Endodermal cell (in vitro differentiated cells): ENCODE measurements at places on chromosomes 16 and 17. TPM values are rescaled to one million over a fixed set of nuclear protein-coding genes. Genes with fewer than 3 reads are reported as not detected.

DNA sequence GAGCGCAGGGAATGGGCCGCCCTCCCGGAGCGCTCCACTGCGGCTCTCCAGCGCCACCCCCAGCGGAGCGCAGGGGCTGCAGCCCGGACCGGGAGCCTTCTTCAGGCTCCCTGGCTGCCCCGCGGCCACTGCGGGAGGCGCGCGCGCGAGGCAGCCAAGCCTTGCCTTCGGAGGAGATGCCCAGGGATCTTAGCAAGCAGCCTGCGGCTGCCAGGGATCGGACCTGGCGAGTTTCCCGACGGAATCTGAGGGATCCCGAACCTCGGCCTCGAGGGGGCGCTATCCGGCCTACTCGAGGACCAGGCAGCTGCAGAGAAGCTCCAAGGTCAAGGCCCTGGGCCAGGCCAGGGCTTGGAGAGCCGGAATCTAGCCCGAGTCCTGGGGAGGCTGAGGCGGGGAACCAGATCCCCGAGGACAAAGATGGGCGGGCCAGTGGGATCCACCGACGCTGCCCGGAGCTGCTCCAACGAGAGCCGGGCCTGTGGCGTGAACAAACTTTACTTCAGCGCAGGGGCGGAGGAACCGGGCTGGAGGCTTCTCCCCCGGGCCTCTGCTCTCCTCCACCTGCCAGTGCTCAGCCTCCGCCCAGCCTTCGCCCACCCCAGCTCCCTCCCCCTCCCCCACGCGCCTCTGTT, at the start of gene IRX6:
Gene IRX6, plus strand, starts transcription at position 567 of the 635 bp plus-strand sequence. CDS start 889 bp downstream, outside the sequence.
- peak; percentile 98 for DNase-seq
- peaks cover 67% of the 10 kb centered on the region for H3K27me3 ChIP-seq
- no peak within 1 kb of the TSS for H3K27ac ChIP-seq
- peak within 1 kb of the TSS; percentile 76 for H3K4me3 ChIP-seq
- H3K4me1 ChIP-seq = peaks cover 16% of the 10 kb centered on the region

DNA sequence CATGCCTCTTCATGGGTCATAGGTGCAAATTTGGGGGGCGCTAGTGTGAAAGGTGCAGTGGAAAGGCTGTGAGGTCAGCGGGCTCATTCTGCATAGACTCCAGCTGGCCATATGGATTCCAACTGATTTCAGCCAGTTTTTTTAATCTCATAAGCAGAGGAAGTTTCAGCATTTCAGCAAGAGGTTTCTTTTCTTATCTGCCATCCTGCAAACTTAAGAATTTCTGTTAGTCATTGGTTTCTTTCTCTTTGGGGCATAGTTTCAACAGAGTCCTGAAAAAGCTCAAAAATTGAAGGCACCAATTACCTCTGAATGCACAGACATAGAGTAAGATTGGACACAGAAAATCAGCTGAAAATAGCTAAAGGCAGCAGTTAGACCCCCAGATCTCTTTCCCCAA, 16.2 kb upstream of the ALOX15 start:
- no peak overlapping the region for H3K4me3 ChIP-seq
- no peaks in the 10 kb centered on the region for H3K4me1 ChIP-seq
- no peaks in the 10 kb centered on the region for H3K36me3 ChIP-seq
- H3K27ac ChIP-seq = no peak overlapping the region
- no peaks in the 10 kb centered on the region for H3K27me3 ChIP-seq

DNA sequence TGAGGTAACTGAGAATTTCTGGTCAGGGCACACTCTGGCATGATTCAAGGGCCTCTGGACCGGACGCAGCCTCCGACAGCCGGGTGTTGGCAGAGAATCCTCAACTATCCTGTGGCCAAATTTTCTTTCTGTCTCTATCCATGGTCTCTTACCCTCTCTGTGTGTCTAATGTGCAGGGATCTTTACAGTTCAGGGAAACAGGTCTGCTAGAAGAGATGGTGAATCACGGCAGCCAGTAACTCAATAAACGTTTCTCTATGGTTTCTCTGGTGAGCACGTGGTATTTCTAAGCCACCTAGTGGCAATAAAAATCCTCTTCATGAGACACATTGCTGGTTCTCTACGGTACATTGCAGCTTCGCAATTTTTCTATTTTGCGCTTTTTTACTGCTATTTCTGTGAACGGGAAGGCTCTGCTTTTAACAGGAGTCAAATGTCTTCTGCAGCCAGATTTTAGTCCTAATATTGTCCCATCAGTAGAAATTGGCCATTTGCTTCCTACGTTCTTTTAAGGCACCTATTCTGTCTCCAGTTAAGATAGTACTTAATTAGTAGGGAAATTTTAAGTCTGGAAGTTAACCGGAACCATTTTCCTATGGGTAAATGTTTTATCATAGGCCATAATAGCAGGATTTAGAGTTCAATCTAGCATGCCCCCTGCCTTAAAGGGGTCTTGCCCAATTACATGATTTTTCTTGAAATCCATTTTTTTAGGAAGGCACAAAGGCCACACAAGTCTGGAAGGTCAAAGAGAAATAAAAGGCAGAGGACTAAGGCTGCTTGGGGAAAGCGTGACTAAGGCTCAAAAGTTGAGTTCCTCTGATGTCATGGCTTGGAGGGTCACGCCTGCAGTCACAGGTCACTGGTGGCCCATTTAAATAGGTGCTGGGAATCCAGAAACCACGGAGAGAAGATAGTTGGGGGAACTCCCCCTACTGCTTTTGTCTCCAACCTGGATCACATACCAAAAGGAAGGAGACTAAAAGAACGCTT, 31.5 kb downstream of the QPRT start:
- H3K4me1 ChIP-seq = no peaks in the 10 kb centered on the region
- H3K36me3 ChIP-seq = peaks cover 5% of the 10 kb centered on the region
- no peak overlapping the region for H3K27ac ChIP-seq
- H3K27me3 ChIP-seq = no peaks in the 10 kb centered on the region

- peaks cover 84% of the 10 kb centered on the region for H3K36me3 ChIP-seq
- H3K27me3 ChIP-seq = no peaks in the 10 kb centered on the region
- H3K4me3 ChIP-seq = no peak overlapping the region
- DNase-seq = no peak
These were observed 15.6 kb upstream of the SLC38A8 start for GRCh38 chr16:84058211-84058610.

MARVELD3 gene
- total RNA-seq = 11.8 to 22.0 TPM (median 21.8 TPM) in 3 replicates

GRCh38 chr17:17433000-17433703, 43.6 kb upstream of the MED9 start:
- H3K27ac ChIP-seq = no peak overlapping the region
- no peaks in the 10 kb centered on the region for H3K36me3 ChIP-seq
- H3K4me3 ChIP-seq = no peak overlapping the region
- no peaks in the 10 kb centered on the region for H3K27me3 ChIP-seq
- peaks cover 6% of the 10 kb centered on the region for H3K4me1 ChIP-seq

PPP1R27 gene
- not detected in 3 replicates for total RNA-seq

- no peak for DNase-seq
- no peaks in the 10 kb centered on the region for H3K27me3 ChIP-seq
- H3K4me3 ChIP-seq = no peak overlapping the region
- H3K4me1 ChIP-seq = no peaks in the 10 kb centered on the region
- no peaks in the 10 kb centered on the region for H3K36me3 ChIP-seq
These were observed 102.8 kb downstream of the IRX5 start for GRCh38 chr16:55033225-55034156.

PHOSPHO1 gene
- total RNA-seq = 0.42 to 1.2 TPM (median 0.82 TPM) in 3 replicates

- H3K27ac ChIP-seq = no peak overlapping the region
- H3K27me3 ChIP-seq = no peaks in the 10 kb centered on the region
- no peak for DNase-seq
- no peak overlapping the region for H3K4me3 ChIP-seq
- H3K36me3 ChIP-seq = no peaks in the 10 kb centered on the region
These were observed 125.2 kb upstream of the SOX9 start for GRCh38 chr17:71995590-71995989.

- H3K36me3 ChIP-seq = no peaks in the 10 kb centered on the region
- no peak for DNase-seq
- no peaks in the 10 kb centered on the region for H3K27me3 ChIP-seq
- H3K4me1 ChIP-seq = no peaks in the 10 kb centered on the region
These were observed 1.2 kb downstream of the C16orf54 start for GRCh38 chr16:29744541-29745101.

NEUROD2 gene
- total RNA-seq = not detected in 2 replicates

DNA sequence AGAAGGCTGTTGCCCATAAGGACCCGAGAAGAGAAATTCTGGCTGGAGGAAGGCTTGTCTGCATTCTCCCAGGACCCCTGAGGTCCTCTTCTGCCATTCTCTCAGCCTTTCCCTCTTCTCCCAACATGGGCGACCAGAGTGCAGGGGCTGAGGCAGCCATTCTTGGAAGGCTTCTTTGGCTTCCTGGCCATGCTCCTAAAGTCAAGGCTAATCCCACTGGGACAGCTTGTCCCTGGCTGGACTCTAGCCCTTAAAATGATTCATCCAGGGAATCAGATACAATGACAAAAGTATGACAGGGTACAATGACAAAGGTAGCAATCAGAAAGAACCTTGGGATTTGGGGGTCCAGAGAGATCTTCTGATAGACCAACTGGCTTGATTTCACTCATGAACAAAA, 26.8 kb downstream of the SRL start:
- H3K4me1 ChIP-seq = peaks cover 8% of the 10 kb centered on the region
- no peak for DNase-seq
- no peak overlapping the region for H3K4me3 ChIP-seq
- H3K36me3 ChIP-seq = no peaks in the 10 kb centered on the region

DNA sequence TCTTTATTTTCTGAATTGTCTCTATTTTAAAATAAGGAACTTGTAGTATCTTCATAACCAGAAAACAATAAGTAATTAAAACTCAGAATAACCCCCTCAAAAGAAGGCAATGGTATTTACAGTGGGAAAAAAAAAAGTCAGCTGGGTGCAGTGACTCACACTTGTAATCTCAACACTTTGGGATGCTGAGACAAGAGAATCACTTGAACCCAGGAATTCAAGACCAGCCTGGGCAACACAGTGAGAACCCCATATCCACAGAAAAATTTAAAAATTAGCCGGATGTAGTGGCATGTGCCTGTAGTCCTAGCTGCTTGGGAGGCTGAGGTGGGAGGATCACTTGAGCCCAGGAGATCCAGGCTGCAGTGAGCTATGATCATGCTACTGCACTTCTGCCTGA, 33.5 kb downstream of the ADAM11 start:
- no peak for DNase-seq
- H3K27ac ChIP-seq = no peak overlapping the region
- H3K4me1 ChIP-seq = no peaks in the 10 kb centered on the region
- no peaks in the 10 kb centered on the region for H3K27me3 ChIP-seq
- H3K36me3 ChIP-seq = peaks cover under 1% of the 10 kb centered on the region

RHBDL1 gene
- total RNA-seq = 3.0 to 3.7 TPM (median 3.3 TPM) in 3 replicates

GRCh38 chr17:20206591-20206990, 197.4 kb downstream of the SPECC1 start:
- H3K4me1 ChIP-seq = no peaks in the 10 kb centered on the region
- no peaks in the 10 kb centered on the region for H3K27me3 ChIP-seq
- no peak overlapping the region for H3K4me3 ChIP-seq
- no peak for DNase-seq
- H3K27ac ChIP-seq = no peak overlapping the region

SECTM1 gene
- total RNA-seq = not detected in 3 replicates

- H3K36me3 ChIP-seq = no peaks in the 10 kb centered on the region
- no peaks in the 10 kb centered on the region for H3K27me3 ChIP-seq
- H3K4me1 ChIP-seq = no peaks in the 10 kb centered on the region
- no peak overlapping the region for H3K27ac ChIP-seq
These were observed 4.6 kb upstream of the NPIPB2 start for GRCh38 chr16:11946433-11946832.

DNA sequence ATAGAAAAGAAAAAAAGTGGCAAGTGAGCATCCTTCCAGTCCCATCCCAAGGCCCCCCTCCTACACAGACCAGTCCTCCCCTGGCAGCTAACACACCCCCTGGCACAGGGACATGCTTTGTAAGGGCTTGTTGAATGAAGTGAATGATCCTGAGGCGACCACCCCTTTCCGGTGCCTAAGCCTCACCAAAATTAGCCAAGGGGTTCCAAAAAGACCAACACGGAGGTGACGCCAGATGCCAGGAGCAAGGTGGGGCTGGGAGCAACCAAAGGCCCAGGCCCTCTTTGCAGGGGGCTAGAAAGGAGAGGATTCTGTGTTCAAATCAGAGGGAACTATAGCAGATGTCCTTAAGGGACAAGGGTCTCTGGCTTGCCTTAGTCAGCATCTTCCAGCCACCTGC, 5.5 kb downstream of the KRT35 start:
- H3K27ac ChIP-seq = no peak overlapping the region
- no peak overlapping the region for H3K4me3 ChIP-seq
- no peaks in the 10 kb centered on the region for H3K27me3 ChIP-seq
- DNase-seq = no peak
- no peaks in the 10 kb centered on the region for H3K4me1 ChIP-seq

DNA sequence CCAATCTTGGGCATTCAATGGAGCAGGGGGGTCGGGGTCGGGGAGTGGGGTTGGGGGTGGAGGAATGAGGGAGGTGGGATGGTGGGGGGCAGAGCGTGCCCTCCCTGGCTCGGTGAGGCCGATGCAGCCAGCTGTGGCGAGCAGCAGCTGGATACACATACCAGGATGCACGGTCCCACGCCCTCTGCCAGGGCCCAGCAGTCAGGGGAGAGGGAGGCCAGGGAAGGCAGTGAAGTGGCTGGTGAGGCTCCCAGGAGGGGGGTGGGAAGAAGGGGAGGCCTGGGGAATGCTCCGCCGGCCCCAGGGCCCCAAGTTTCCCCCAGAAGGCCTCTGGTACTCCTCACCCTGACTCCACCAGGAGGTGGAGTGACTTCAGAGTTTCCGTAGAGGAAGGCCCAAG, 77.6 kb upstream of the LHX1 start:
- peaks cover 8% of the 10 kb centered on the region for H3K4me1 ChIP-seq
- DNase-seq = no peak
- H3K27ac ChIP-seq = no peak overlapping the region
- no peaks in the 10 kb centered on the region for H3K27me3 ChIP-seq
- H3K4me3 ChIP-seq = no peak overlapping the region

PDE6G gene
- 1.6 to 4.0 TPM (median 3.2 TPM) in 3 replicates for total RNA-seq

- DNase-seq = peak; percentile 64
- H3K4me1 ChIP-seq = peaks cover 35% of the 10 kb centered on the region
- H3K27ac ChIP-seq = peak overlapping the region; percentile 82
These were observed 5.4 kb upstream of the BCAR1 start for GRCh38 chr16:75256696-75257343.

ZG16B gene
- not detected in 3 replicates for total RNA-seq

- H3K4me1 ChIP-seq = peaks cover 9% of the 10 kb centered on the region
- DNase-seq = no peak
- H3K27ac ChIP-seq = no peak overlapping the region
These were observed 3.3 kb downstream of the MEAK7 start for GRCh38 chr16:84501077-84501735.

DNA sequence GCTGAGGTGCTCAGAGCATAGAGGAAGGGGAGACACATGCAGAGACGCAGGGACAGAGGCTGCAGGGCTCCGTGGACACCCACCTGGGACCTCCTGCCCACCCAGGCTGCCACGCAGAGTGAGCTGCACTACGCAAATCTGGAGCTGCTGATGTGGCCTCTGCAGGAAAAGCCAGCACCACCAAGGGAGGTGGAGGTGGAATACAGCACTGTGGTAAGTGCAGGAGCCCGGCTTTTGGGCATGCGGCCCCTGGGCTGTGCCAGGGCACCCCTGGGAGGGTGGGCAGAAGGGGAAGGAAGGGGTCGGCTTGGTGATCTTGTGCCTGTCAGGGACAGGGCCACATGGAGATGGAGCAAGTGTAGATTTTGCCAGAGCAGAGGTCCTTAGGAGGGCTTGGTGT, 15.2 kb downstream of the CD300A start:
- no peak for DNase-seq
- no peaks in the 10 kb centered on the region for H3K4me1 ChIP-seq
- H3K4me3 ChIP-seq = no peak overlapping the region
- H3K27ac ChIP-seq = no peak overlapping the region
- no peaks in the 10 kb centered on the region for H3K27me3 ChIP-seq

GRCh38 chr16:85798901-85799496, 345 bp downstream of the EMC8 start:
- peak; percentile 62 for DNase-seq
- H3K4me3 ChIP-seq = peak overlapping the region; percentile 91
- peaks cover 68% of the 10 kb centered on the region for H3K36me3 ChIP-seq
- H3K27me3 ChIP-seq = no peaks in the 10 kb centered on the region
- H3K27ac ChIP-seq = peak overlapping the region; percentile 56
- H3K4me1 ChIP-seq = no peaks in the 10 kb centered on the region
